ENCODE measurements at places on chromosomes 6 and 20.

- no peak for DNase-seq
Observed at GRCh38 chr6:4105980-4106536, 27.1 kb upstream of the FAM217A start.

GRCh38 chr6:37946057-37946456 is 126.5 kb downstream of the ZFAND3 start:
- DNase-seq, result no peak

DNA sequence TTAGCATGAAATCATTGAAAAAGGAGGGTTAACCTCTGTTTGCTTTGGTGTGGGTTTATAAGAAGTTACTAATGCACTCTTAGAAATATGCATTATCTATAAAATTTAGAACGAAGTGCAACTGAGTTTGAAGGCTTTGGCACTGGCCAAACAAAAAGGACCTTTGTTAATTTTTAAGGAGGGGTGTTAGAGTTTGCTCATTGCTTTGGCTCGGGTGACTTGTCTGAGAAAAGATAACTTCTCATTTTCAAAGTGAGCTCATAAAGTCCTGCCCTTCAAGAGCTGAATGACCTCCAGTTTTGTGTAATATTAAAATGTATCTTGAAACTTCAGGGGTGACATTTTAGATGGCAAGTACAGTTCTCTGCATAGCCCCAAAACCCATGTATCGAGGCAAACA is 25.9 kb downstream of the NEDD9 start:
- DNase-seq, result no peak

DNA sequence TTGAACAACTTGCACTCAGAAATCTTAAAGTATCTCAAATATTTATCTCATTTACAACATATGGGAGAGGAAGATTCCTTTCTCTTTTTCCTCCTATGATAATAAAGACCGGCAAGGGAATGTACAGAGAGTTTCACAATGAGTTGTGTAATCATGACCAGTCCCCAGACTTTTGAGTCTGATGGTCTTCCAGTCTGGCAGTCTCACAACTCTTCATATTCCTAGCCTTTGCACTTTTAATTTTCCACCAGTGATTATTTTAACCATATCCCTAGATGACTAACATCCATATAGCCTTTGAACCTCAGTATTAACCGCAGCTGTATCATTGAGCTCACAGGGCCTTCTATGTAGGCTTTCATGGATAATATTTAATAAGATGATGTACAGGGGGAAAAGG is 278.5 kb downstream of the KHDC1L start:
- no peak for DNase-seq

DNA sequence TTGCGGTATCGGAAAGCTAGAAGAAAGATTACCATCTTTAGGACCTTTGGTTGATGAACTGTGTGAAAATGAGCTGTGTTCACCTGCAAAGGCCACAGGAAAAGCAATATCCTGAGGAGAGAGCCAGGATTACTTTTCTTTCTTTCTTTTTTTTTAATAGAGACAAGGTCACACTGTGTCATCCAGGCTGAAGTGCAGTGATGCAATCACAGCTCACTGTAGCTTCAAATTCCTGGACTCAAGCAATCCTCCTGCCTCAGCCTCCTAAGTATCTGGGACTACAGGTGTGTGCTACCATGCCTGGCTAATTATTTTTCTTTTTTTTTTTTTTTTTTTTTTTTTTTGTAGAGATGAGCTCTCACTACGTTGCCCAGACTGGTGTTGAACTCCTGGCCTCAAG is 17.2 kb downstream of the FAM184A start:
- DNase-seq, result no peak

DNA sequence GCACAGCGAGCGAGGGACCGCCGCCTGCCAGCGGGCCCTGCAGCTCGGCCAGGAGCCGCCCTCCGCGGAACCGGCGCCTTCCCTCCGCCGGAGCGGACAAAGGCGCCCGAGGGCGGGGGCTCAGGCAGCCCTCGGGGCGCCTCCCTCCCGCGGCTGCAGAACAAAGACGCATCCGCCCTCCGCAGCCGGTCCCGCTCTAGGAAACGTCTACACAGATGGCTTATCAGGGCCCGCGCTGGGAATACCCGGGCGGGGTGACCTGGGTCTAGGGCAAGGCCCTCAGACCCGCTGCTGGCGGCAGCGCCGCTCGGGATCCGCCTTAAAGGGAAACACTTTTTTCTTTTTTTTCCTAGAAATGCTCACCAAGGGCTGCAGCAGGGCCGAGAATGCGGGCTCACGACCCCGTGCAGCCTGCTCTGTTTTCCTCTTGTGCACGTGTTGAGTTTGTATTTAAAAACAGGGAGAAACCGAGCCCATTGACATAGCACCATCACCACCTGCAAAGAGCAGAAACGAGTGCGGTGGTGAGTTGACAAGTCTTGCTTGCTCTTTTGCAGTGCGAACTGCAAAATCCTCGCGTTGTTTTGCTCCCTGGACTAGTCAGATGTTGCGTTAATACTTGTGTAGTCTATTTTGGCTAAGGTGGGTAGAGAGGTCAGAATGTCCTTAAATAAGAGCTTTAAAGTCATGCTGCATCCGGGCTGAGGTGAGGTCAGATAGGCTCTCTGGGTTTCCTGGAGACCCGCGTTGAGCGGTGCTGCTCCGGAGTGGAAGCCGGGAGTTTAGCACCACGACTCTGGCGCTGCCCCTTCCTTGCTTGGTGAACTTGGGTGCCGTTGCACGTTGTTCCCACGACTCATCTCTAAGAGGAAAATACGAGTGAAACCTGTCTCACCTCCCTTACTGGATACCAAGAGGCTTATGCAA is 1.1 kb upstream of the RPS6KA2 start:
- DNase-seq, result peak; percentile 84

DNA sequence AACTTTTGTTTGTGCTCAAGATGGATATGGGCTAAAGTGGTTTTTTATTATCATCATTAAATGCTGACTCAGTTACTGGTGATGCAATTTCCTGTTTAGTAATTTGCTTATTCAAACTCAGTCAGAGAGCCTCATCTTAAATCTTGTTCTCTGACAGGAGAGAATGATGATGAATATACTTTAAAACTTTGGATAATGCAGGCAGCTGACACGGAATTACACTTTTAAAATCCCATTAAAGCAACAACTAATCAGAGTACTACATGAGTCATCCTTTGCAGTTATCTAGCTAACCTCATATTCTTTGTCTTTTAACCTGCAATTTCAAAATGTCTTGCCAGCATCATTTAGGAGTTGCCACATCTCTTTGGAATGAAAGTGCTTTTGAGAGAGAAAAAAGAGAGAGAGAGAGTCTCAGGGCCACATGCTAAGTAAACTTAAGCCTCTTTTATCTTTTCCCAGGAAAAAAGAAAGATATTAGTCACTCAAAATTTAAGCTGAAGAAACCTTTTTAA is 9.2 kb upstream of the C6orf141 start:
- peak; percentile 17 for DNase-seq

DNA sequence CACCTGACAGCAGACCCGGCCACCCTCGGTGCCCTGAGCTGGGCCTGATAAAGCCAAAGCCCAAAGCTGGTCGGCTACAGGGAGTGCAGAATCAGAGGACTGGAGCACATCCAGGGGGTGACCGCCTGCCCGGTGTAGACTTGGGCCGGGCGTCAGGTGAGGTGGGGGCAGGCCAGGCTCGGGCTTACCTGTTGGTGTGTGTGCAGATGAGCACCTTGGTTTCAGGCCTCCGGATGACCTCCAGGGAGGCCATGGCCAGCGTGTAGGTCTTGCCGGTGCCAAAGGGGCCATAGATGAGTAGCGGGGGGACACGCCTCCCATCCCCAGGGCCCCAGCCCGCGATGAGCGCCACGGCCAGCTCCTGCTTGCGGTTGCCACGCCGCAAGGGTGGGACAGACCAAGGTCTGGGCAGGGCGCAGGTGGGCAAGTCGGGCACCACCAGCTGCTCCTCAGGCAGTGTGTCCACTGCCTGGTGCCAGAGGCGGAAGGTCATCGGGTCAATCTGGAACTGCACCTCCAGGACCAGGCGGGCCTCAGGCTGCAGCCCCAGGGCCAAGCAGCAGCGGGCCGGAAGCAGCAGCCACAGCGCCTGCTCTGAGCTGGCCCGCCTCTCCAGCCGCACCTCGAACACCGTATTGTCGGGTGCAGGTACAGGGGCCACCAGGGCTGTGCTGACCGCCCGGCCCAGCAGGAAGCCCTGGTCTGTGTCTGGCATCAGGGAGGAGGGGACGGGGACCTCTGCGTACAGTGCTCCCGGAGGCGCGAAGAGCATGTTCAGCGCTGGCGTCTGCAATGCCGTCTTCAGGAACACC is 5.7 kb downstream of the HELZ2 start:
- no peak for DNase-seq

GRCh38 chr20:47857187-47857568 is 71.9 kb upstream of the SULF2 start:
- no peak for DNase-seq

GRCh38 chr20:38130687-38131587 is 34.1 kb downstream of the TGM2 start:
- no peak for DNase-seq

DNA sequence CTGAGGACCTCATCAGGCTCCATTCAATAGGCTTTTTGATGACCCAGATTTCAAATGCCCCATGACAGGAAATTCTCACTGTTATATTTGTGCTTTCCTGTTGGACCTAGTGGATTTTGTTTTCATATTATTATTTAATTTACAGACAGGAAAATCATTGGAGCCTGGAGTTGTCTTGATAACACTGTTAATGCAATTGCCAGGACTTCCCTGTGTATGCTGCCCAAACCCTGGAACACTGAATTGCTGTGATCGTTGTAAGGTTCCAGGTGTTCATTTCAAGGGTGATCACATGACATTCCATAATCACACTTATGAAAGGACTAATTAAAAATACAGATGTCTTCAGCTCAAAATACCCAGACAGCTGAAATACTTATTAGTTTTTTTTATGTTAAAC is 783.2 kb downstream of the DHX35 start:
- DNase-seq, result no peak

DNA sequence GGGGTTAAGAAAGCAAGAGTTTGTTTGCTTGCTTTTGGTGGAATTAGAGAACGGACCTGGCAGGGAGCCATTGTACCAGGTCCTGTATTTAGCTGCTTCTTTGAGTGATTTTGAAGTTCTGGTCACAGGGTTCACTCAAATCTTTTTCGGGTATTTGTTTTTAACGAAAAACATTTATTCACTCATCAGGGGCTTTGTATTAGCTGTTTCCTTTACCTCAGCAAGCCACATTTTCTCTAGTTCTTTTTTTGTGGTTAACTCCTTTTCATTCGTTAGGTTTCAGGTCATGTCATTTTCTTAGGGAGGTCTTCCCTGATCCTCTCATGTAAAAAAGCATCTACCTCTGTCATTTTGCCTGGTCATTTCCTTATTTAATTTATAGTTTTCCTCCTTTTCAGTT is 1502.2 kb downstream of the GRIK2 start:
- DNase-seq, result no peak

DNA sequence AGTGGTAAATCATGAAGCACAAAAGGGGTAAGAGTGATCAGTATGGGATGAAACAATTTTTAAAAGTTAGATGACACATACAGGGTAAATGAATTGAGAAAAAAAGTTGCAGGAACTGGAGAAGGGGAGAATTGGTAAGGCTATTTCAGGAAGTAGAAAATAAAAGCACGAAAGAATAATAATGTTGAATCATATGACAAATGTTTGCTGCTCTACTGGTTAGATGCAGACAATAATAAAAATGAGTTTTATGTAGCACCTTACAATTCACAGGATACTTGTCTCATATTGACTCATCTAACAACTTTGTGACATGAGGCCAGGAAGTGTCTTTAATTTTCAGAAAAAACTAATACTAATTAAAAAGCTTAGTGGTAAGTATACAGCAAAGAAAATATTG is 566.5 kb upstream of the MARCKS start:
- DNase-seq, result no peak

GRCh38 chr6:55652429-55652828 is 73.4 kb upstream of the HMGCLL1 start:
- DNase-seq, result no peak

DNA sequence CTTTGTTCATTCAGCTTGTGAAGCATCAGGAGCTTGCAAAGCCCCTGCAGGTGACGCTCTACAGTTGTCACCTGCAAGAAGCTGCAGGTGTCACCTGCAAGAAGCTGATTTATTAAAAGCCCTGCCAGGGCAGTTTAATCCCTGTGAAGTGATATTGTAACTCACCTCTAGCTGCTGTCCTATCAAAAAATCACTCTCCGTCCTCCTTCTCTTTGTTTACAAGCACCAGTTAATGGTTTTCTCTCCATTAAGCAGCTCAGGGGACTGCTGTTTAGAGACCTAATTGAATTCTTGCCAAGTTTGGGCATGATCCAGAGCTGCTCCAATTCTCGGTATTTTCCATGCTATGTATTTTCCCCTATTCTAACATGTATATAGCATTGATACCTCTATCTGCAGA is 345.9 kb downstream of the ARHGAP18 start:
- DNase-seq, result peak; percentile 97

DNA sequence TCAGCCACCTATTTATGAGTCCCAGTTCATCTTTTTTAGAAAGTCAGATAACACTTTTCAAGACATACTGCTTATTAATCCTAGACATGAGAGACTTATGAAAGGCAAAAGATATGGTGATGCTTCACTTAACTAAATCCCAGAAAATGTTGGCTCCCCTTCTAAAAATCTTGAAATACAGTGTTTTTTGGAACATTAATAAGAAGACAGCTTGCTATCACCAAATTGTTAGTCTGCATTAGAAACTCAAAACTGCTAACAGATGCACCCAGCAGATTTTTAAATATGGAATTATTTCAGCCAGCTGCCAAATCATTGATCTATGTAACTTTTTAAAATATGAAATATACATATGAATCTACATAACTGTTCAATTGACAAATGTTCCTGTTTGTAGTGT is 108.6 kb upstream of the TIAM2 start:
- DNase-seq, result no peak

- no peak for DNase-seq
Observed at GRCh38 chr6:82030761-82031503, 216.6 kb downstream of the IBTK start.

DNA sequence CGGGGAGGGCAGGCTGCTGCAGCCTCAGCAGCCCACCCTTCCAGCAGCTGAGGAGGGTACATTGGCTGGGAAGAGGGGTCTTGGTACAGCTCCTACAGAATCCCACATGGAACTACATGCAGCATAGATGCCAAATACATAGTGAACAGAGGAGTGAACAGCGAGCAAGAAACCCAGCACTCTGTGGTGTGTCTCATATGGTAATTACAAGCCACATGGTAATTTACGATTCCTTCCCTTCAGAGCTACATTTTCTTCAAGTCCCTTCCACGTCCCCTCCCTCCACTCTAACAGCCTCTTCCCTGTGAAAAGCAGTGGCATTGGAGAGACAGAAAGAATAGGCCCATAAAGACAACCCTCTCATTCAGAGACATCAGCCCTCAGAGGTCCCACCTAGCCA is 167.7 kb downstream of the SYNDIG1 start:
- no peak for DNase-seq

- DNase-seq, result no peak
Observed at GRCh38 chr6:169866668-169867521, 115.5 kb downstream of the ERMARD start.

- DNase-seq, result no peak
Observed at GRCh38 chr6:109082188-109082577, 12.5 kb downstream of the SESN1 start.

Measured in NCI-H1105 (cell line).